Pulmonary artery endothelial cell (primary cell): ENCODE measurements at places on chromosomes 6 and 20.

DNA sequence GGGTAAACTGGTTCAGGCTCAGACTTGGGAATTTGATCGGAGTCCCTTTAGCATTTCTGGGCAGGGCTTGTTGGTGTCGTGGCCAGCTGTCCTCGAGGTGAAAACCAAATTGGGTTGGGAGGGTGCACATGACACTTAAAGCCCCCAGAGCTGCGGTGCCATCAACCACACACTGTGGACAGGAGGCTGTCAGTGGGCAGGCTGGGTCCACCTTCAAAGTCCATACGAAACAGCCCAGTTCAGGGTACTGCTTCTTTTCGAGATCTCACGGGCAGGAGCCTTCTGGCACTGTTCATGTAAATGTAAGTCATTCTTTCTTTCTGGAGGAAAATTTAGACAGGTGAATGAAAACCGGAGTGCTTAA lies 7.0 kb downstream of the SYNJ2 start:
- no peak for DNase-seq

- DNase-seq, result peak; percentile 51
These were observed 9.5 kb upstream of the PAQR8 start for GRCh38 chr6:52352239-52353018.

GRCh38 chr6:3229566-3230178 lies 2.2 kb upstream of the TUBB2B start:
- no peak for DNase-seq

- DNase-seq, result no peak
These were observed 202.0 kb upstream of the RAB32 start for GRCh38 chr6:146341493-146342230.

- no peak for DNase-seq
These were observed 945.9 kb upstream of the CITED2 start for GRCh38 chr6:140320081-140321080.

GRCh38 chr20:32484225-32484957 lies 100.7 kb downstream of the NOL4L start:
- no peak for DNase-seq

DNA sequence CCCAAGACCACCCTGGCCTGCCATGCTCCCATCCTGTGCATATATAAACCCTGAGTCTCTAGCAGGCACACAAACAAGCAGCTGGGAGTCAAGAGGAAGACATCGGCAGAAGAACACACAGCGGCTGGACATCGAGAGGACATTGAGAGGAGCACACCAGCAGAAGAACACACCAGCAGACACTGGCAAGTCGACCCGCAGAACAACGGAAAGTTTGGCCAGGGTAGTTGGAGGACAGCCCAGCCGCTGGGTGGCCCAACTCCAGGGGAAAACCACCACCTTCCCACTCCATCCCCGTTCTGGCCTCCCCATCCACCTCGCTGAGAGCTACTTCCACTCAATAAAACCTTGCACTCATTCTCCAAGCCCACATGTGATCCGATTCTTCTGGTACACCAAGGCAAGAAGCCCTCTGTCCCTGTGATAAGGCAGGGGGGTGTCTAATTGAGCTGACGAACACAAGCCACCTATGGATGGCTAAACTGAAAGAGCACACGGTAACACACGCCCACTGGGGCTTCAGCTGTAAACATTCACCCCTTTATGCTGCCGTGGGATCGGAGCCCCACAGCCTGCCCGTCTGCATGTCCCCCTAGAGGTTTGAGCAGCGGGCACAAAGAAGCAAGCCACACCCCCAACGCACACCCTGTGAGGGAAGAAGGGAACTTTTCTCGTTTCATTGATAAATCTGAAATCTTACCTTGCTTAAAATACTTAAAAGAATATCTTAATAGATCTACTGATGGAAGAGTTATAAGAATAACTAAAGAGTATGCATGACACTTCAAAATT lies 13.8 kb downstream of the TMX4 start:
- no peak for DNase-seq

DNA sequence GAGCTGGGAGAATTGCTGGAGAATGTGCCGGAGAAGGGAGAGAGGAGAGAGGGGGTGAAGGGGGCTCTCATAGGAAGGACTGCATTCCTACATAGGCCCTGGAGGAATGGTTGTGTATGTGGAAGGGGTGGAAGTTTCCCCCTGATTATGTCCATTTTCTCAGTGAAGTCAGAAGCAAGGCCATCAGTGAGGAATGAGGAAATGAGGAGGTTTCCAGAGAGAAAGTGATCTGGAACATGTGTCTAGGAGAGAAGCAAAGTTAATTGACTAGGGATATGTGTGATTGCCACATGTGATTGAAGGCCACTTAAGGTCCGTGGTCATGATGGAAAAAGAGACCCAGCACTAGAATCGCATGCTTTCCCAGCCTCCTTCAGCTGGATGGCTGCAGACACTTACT lies 42.3 kb downstream of the TBPL1 start:
- no peak for DNase-seq

DNA sequence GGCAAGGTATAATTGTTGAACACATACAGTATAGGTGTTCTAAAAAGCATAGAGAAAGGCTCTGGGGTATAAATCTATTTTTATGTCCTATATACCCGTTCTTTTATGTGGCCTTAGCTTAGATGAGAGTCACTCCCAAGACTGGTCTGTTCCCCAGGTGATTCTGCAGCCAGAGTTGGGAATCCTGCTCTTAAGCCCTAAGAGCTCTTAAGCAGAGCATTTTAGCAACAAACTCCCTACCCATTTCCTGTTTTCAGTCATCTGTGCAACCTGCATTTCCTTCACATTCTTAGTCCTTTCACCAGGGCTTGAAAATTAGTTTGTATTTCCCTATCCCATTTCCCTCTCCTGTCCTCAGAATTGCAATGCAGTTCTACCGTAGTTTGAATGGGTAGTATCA lies 166.1 kb downstream of the HS3ST5 start:
- DNase-seq, result no peak

DNA sequence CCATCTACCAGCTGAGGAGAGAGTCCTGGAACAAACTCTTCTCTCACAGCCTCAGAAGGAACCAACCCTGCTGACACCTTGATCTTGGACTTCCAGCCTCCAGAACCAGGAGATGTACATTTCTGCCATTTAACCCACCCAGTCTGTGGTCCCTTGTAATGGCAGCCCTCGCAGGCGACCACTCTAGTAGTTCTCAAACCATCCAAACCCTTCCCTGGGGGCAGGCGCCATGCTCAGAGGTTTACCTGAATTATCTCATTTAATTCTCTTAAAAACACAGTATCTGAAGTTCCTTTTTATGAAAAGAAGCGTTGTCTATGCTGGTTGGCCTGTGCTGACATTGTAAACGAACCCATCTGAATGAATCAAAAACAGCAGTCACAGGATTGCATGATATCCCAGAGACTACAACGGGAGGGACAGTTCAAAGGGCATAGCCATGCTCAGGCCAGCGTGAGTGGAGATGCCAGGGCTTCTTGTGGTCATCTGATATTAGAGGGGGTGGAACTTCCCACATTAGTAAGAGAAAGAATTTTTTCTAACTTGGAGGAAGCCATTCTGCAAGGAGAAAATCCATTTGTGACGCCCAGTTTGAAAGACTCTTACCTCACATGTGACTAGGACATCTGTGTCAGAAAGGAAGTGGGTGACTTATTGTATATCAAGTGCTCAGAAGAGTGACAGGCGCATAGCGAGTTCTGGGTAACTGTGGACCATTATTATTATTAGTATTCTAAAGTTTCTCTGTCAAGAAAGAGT lies 17.2 kb upstream of the TAGAP start:
- DNase-seq, result no peak

DNA sequence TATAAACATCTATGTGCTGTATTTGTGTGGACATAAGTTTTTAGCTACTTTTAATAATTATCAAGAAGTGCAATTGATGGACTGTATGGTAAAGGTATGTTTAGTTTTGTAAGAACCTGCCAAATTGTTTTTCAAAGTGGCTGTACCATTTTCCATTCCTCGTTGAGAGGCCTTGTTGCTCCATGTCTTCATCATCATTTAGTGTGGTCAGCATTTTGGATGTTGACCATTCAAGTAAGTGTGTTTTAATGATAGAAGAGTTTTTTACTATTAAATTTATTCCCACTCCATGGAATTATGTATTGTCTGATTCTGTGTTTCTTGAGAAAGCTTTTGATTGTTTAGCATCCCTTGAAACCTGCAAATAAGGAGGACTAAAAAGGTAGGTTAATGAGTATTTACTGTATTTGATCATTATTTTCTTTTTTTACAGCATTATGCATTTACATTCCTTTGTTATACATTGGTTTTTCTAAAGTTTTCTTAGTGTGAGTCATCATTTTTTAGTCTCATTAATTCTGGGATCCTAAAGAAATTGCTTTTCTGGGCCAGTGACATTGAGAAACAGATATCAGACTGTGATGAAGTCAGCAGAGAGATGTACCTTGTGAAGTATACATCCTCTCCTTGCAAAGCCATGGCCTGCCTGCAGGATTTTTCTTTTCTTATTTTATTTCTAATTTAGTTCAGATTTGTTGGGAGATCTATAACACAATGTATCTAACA lies 312.8 kb upstream of the PTCHD4 start:
- no peak for DNase-seq

DNA sequence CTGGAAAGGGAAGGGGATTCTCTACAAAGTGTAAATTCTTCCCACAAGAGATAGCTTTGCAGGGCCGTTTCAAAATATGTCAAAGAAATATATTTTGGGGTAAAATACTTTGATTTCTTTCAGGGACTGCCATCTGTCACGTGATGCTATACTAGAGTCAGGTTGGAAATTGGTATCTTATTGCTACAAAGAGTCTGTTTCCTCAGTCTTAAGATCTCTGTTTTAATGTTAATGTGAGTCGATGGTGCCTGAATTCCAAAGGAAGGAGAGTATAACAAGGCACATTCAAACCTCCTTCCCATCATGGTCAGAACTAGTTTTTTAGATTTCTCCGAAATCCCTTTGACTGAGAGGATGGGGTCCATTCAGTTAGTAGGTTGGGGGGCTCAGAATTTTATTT lies 36.3 kb upstream of the PDE7B start:
- no peak for DNase-seq

- DNase-seq, result no peak
These were observed 9.4 kb downstream of the MMP24 start for GRCh38 chr20:35235881-35236280.

DNA sequence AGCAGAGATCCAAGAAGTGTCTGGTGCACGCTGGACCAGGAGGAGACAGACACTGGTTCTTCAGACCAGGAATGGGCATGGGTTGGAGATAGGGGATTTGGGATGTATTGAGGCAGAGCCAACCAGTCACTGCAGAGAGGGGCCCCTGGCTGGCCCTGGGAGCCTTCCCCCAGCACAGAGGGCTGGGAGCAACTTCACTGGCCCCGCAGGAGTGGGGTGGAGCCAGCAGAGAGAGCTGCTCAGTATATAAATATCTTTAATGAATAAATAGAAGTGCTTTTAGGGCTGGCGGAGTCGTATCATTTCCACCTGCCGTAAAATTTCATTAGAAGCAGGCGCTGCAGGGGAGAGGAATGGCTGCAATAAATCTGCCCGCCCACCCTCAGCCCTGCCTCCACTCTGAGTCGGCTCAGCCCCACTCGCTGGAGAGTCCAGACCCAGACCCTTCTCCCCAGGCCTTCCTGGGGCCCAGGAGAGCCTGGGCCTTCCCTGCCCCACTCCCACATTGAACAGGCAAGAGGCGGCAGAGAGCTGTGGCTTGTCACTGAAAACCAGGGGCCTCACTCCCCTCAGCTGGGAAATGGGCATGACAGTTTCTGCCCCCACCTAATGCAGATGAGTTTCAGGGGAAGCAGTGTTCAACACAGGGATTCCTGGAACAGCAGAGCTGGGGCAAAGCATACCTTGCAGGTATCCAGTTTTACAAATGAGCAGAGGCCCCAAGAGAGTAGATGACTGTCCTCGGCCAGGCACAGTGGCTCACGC lies 23.9 kb upstream of the VSTM2L start:
- no peak for DNase-seq

DNA sequence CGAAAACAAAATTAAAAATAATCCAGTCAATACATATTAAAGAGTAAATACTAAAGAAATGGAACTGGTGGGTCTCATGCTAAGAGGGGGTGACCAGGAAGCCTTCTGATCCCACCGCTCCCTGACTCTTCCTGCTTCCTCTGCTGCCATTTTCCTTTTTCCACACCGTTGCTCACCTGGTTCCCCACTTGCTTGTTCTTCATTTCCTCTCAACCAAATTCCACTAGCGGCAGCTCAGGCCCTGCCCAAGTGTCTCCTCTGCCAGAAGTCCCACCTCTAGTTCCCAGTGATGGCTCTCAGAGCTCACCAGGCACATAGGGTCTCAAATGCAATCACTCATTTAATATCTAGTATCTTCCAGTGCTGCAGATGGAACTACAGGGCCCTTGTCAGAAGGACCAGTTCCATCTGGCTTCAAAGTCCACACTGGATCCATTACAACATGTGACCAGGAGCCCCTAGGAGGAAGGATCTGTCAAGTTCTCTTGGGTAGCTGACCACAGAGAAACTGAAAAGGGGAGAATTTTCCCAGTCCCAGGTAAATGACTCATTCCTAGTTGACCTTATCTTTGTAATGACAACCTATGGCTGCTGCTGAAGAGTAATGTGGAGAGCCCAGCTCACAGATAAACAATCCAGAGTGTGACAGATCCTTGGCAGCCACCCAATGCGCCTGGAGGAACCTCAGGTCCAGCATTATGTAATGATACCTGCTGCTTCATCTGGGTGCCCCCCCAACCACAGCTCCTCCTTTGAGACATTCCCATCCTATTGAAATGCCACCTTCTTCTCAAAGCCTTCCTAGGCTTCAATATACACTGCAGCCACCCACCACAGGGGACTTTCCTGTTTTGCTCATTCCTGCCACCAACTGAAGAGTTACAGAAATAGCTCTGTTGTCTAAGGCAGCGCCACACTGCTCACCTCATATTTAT lies 38.2 kb downstream of the ELMO2 start:
- DNase-seq, result no peak

- DNase-seq, result no peak
These were observed 3.1 kb downstream of the STK4 start for GRCh38 chr20:44969300-44969894.

DNA sequence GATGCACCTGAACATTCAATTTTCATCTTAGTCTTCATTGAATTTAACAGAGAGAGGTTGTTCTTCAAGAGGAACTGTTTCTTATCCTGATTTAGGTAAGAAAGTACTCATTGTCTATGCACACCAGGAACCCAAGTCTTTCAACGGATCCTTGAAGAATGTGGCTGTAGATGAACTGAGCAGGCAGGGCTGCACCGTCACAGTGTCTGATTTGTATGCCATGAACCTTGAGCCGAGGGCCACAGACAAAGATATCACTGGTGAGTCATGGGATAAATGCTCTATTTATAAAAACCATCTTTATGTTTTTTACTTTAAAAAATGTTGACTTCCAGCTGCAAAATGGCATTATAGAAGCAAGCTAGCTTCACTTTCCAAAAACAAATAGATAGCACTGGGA lies 10.2 kb downstream of the NQO2 start:
- DNase-seq, result no peak

DNA sequence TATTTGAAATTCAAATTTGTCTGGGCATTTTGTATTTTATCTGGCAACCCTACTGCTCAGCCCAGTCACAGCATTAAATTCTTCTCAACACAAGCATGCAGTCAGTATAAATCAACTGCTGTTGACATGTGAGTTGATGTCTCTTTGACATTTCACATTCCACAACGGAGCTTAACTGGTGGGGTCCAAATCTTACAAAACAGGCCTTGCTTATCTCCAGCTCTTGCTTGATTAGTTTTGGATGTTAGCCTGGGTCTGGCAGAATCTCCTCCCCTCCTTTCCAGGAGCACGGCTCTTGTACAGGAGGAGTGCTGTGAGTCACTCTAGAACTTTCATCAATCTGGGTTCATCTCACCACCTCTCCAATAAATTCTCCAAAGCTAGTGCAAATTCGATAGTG lies 80.8 kb upstream of the PHACTR1 start:
- no peak for DNase-seq
